ENCODE measurements at places on chromosomes 3 and 15.
A peak's percentile ranks its signal among the peaks of the same experiment; 100 is the strongest.

DNA sequence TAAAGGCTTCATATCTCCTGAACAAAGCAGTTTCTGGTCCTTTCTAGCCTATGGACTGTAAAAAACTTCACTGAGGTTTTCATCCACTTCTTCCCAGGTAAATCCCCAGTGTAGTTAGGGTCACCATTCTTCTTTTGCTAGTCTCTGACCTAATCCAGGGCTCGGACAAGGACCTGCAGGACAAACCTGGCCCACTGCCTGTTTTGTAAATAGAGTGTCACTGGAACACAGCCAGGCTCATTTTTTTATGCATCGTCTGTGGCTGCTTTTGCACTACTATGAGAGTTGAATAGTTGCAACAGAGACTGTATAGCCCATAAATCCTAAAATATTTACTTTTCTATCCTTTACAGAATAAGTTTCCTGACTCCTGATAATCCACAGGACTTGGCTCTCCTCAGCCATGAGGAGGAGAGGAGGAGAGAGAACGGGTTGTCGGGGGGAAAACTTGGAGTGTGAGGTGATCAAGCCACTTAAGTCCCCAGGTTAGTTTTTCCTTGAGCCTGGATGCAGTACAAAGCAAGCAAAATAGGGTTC lies 29.0 kb downstream of the CCR3 start:
- H3K36me3 ChIP-seq: no peaks in the 10 kb centered on the region
- peaks cover 39% of the 10 kb centered on the region for H3K27me3 ChIP-seq
- H3K4me1 ChIP-seq: peaks cover 3% of the 10 kb centered on the region
- H3K4me3 ChIP-seq: no peak overlapping the region

GRCh38 chr15:67914537-67915460 lies 75.0 kb upstream of the RNU6-1 start:
- peak; percentile 36 for DNase-seq
- H3K36me3 ChIP-seq: no peaks in the 10 kb centered on the region
- H3K4me3 ChIP-seq: peak overlapping the region; percentile 46

DNA sequence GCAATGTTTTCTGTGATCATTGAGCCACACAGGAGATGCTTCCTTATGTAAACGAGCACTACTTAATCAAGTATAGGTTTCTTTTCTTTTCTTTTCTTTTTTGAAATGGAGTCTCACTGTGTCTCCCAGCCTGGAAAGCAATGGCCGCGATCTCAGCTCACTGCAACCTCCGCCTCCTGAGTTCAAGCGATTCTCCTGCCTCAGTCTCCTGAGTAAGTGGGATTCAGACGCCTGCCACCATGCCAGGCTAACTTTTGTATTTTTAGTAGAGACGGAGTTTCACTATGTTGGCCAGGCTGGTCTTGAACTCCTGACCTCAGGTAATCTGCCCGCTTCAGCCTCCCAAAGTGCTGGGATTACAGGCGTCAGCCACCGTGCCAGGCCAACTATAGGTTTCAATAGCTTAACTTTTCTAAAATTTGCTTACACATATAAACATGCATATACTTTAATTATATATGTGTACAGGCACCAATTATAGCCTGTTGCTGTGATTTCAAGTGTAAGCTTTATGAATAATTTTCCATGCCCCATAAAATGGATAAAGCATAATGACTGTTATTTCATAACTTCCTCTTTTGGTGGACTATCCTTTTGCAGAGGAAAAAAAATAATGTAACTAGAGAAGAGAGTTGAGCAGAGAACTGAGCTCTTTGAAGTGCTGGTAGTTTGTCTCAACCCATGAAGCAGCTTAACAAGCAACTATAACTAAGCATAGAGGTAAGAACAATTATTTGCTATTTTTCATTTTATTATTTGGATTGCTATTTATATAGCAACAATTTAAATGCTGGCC lies 24.8 kb upstream of the MBNL1 start:
- H3K27ac ChIP-seq: no peak overlapping the region
- no peak for DNase-seq
- H3K4me1 ChIP-seq: peaks cover 6% of the 10 kb centered on the region
- no peaks in the 10 kb centered on the region for H3K36me3 ChIP-seq
- H3K27me3 ChIP-seq: no peaks in the 10 kb centered on the region

GRCh38 chr3:129855832-129856419 lies 37.6 kb downstream of the TMCC1 start:
- peak overlapping the region; percentile 25 for H3K27ac ChIP-seq
- peaks cover 3% of the 10 kb centered on the region for H3K4me1 ChIP-seq
- H3K4me3 ChIP-seq: no peak overlapping the region

DNA sequence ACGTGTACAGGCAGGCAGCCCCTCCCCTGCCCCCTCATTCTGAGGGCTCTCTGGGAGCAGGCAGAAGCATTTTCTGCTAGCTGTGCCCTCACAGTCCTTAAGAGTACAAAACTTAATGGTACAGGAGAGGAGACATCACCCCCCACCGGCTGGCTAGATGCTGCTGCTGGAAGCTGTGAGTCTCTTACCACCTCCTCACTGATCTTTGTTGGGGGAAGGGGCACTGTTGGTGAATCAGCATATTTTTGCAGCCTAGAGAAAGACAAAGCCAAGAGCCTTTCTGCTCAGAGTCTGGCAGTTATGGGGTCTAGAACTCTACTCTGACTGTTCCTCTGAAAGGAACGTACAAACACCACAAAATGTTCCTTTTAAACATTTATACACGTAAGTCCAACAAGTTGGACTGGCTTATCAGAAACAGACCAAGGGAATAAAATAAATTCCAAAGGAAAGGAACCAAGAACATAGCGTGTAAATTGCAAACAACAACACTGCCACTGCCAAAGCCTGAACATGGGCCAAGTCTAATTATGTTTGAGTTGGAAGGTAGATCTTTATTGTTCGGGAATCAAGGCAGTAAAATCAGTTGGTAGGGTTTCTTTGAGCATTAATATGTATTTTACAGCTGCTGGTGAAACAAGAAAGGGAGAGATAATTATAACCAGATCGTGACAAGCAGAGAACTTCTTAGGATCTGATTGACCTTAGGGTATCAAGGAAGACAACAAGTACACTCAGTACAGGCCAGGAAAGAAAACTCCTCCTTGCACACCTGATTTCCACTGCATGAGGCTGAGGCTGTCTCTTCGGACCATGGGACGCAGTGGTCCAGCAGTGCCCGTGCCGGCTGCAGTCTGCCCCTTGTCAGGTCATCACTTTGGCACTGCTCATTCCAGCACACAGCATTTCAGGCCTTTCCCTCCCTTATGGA lies 27.4 kb downstream of the CLK3 start:
- peaks cover 45% of the 10 kb centered on the region for H3K4me1 ChIP-seq
- H3K4me3 ChIP-seq: no peak overlapping the region
- peaks cover 10% of the 10 kb centered on the region for H3K36me3 ChIP-seq
- H3K27ac ChIP-seq: peak overlapping the region; percentile 70

DNA sequence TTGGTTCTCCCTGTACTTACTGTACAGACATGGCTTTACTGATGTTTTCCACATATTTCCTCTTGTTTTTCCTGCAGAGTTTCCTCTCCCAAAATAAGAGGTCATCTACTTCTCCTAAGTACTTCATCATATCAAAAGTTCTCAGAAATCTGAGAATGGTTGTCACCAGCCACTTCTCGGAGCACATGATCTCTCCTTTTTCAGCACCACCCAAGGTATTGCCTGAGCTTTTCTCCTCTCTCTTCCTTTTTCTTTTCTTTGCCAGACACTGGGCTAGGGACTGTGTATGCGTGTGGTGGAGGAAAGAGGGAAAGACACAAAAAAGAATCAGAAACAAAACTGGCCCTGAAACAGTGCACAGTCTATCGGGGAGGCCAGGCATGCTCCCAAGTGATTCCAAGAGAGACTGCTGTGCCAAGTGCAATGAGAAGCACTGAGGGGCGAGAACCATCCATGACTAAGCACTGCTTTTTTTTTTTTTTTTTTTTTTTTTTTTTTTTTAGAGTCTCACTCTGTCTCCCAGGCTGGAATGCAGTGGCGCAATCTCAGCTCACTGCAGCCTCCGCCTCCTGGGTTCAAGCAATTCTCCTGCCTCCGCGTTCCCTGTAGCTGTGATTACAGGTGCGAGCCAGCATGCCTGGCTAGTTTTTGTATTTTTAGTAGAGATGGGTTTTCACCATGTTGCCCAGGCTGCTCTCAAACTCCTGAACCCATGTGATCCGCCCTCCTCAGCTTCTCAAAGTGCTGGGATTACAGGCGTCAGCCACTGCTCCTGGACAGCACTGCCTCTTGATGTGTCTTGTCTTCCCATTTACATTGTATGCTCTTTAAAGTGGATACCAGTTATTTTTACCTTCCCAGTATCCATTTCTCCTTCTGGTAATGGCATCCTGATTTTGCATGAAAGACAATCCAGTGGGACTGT lies 194.0 kb upstream of the FEZF2 start:
- H3K4me1 ChIP-seq: no peaks in the 10 kb centered on the region
- peaks cover 21% of the 10 kb centered on the region for H3K27me3 ChIP-seq
- H3K4me3 ChIP-seq: no peak overlapping the region

DNA sequence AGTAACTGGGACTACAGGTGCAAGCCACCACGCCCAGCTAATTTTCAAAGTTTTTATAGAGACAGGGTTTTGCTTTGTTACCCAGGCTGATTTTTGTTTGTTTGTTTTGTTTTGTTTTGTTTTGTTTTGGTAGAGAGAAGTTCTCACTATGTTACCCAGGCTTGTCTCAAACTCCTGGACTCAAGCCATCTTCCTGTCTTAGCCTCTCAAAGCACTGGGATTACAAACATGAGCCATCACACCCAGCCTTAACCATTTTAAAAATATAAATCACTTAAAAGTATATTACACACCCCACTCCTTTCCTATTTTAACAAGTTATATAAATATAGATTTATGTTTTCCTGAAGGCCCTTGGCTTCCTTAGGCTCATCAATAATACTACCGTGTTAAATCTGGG lies 6.5 kb upstream of the DYNC1LI1 start:
- H3K4me1 ChIP-seq: peaks cover 4% of the 10 kb centered on the region

DNA sequence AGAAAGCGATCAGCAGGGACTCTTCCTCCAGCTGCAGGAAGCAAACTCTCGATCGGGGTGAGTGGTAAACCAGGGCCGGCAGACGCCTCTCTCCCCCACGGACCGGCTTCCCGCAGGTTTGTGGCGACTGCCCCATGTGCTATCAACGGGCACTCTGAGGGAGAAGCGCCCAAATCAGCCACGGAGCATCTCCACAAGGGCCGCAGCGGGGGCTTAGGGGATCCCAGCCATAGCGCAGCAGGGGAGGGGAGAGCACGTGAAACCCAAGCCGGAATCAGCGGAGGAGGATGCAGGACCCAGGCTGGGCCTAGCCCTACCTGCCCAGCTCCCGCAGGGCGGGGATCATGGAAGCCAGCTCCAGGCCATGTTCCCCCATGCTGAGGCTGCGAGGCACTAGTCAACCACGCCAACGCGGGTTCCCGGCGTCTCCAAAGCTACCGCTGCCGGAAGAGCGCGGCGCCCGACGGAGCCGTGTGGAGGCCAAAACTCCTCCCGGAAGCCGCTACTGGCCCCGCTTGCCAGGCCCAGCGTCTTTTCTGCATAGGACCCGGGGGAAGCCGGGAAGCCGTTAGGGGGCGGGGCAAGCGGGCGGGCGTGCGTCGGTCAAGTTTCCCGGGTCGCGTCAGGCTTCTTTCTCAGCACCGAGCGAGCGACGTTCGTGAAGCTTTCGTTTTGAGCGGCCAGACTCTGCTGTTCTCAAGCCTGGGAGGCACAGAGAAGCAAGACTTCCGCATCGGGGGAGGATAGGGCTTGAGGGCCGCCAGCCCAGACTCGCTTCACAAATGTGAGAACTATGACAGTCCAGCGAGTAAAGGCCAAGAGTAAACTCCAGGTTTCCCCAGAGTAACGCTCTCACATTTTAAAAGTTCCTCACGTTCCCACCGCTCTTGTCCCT lies at the start of gene ATR:
ATR (minus strand) TSS at position 405 of the 895 bp plus-strand sequence; CDS start at position 376, 29 bp downstream.
- peak within 1 kb of the TSS; percentile 90 for H3K4me3 ChIP-seq
- peaks cover 14% of the 10 kb centered on the region for H3K27me3 ChIP-seq
- H3K36me3 ChIP-seq: no peaks in the 10 kb centered on the region
- peak within 1 kb of the TSS; percentile 97 for H3K27ac ChIP-seq
- H3K4me1 ChIP-seq: peaks cover 25% of the 10 kb centered on the region
- peak; percentile 89 for DNase-seq

GRCh38 chr3:64411101-64411500 lies 185.8 kb upstream of the PRICKLE2 start:
- H3K4me3 ChIP-seq: no peak overlapping the region
- no peak for DNase-seq
- peaks cover 36% of the 10 kb centered on the region for H3K4me1 ChIP-seq
- peak overlapping the region; percentile 81 for H3K27ac ChIP-seq
- no peaks in the 10 kb centered on the region for H3K36me3 ChIP-seq
- peaks cover 2% of the 10 kb centered on the region for H3K27me3 ChIP-seq

GRCh38 chr3:169657351-169658124 lies 6.0 kb downstream of the MECOM start:
- H3K36me3 ChIP-seq: no peaks in the 10 kb centered on the region
- H3K27ac ChIP-seq: peak overlapping the region; percentile 57
- peaks cover 74% of the 10 kb centered on the region for H3K27me3 ChIP-seq
- DNase-seq: no peak
- H3K4me3 ChIP-seq: peak overlapping the region; percentile 58

DNA sequence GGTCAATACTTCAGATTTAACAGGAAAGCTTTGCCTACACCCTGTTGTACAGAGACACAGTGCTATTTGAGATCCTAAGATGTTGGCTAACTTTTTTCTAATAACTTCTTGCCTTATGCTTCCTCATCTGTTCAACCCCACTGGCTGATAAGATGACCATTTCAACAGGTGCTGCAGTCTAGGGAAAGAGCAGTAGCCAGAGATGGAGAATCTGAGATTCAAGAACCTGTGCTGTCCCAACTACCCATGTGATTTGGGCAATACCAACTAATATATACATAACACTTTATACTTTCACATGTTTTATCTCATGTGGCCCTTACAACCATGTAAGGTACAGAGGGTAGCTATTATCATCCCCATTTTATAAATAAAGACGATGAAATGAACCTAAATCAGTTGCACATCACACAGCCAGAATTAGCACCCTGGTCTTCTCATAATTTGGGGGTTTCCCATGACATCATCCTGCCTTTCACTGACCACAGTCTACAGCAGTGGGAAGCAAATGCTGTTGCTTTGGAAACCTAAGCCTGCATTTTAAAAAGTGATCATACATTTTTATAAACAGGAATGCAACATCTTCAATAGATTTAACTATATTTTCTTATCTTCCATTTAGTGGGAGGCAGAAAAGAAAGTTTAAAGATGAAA lies 9.7 kb downstream of the TTC23 start:
- H3K4me3 ChIP-seq: no peak overlapping the region
- no peaks in the 10 kb centered on the region for H3K4me1 ChIP-seq
- H3K27me3 ChIP-seq: no peaks in the 10 kb centered on the region
- H3K27ac ChIP-seq: no peak overlapping the region
- no peak for DNase-seq

DNA sequence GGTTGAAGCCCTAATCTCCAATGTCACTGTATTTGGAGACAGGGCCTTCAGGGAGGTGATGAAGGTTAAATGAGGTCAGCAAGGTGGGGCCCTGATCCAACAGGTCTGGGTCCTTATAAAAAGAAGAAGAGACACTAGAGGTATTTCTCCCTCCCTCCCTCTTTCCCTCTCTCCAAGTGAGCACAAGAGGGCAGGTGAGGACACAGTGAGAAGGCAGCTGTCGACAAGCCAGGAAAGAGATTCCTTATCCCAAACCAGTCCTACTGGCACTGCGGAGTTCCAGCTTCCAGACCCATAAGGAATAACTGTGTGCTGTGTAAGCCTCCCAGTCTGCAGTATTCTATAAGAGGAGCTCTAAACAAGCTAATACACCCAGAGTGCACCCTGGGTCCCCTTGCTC lies 134.7 kb downstream of the ADAMTS17 start:
- peaks cover 45% of the 10 kb centered on the region for H3K4me1 ChIP-seq
- no peaks in the 10 kb centered on the region for H3K27me3 ChIP-seq
- no peak for DNase-seq
- H3K4me3 ChIP-seq: no peak overlapping the region
- H3K27ac ChIP-seq: peak overlapping the region; percentile 77
- H3K36me3 ChIP-seq: peaks cover 17% of the 10 kb centered on the region

All from mesothelial cell of epicardium (in vitro differentiated cells).